ENCODE measurements at places on chromosomes 3 and 15.

DNA sequence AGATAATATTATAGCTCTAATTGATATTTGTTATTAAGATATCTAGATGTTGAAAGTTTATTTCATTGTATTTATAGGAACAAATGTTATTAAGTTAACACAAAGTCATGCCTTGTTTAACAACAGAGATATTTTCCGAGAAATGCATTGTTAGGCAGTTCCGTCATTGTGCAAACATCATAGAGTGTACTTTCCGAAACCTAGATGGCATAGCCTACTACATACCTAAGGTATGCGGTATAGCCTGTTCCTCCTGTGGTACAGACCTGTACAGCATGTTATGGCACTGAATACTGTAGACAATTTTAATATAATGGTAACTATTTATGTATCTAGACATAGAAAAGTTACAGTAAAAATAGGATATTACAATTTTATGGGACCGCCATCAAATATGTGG, 114.3 kb downstream of the NAALADL2 start:
- no peak for DNase-seq

DNA sequence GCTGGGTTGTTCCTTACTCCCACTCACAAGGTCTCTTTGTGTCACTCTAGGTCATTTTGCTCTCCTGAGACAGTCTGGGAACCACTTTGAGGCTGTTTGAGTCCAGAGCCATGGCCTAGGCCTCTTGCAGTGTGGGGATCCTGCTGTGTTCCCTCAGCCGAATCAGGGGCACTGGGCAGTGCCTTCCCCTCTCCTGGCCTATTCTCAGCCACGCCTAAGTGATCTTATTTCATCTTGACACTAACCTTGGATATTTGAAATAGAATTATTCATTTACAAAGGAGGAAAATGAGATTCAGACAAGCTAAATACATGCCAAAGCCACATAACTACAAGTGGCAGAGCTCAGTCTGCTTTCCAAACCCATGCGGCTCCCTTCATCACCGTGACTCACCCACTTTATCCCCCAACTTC, 557.2 kb upstream of the TBL1XR1 start:
- no peak for DNase-seq

DNA sequence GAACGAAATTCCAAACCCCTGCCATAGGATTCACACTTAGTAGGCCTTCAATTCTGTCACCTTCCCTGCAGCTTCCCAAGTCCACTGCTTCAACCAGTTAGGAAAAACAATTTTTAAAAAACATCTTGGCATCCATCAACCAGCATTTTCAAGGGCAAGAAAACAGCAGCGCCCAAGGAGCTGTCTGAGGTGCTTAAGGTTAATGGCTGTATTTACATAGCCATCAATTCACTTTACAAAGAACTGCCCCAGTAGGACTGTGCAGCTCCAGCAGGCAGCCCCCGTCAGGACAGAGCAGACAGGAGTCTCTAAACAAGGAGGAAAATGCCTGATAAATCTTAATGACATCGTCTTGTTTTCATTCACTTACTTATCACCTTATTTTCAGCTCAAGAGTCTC, 13.3 kb downstream of the TAFA4 start:
- no peak for DNase-seq

DNA sequence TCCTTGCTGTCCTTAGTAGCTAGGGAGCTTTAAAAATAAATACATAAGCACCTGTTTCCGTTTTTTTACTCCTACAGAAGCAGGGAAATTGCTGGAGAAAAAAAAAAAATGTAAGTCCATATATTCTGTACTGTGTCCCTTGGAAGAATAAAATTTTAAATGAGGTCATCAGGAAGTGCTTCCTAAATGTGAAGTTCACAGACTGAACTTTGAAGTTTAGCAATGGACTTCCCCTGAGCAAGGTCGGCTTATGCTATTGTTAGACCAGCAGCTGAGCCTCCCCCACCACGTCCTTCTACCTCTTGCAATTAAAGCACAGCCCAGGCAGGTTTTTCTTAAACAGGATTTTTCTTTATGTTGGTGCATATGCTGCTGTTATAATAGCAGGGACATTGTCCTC, 26.3 kb downstream of the LIPC start:
- no peak for DNase-seq

DNA sequence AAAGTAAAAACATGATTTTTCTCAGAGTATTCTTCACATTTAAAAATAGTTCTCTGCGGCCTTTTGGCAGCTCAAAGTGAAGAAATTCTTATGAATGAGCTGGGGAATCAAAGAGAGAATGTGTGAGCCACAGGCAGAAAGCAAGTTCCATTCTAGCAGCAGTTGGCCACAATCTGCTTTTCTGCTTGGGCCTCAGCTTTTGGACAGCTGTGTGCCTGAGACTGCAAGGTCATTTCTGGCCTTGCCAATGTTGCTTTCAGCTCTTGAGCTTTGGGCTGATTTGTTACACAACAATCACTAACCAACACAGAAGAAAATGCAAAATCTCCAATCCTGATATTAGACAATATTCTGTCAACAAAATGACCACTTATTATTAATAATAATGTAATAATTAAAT, 14.4 kb upstream of the TM4SF4 start:
- no peak for DNase-seq

DNA sequence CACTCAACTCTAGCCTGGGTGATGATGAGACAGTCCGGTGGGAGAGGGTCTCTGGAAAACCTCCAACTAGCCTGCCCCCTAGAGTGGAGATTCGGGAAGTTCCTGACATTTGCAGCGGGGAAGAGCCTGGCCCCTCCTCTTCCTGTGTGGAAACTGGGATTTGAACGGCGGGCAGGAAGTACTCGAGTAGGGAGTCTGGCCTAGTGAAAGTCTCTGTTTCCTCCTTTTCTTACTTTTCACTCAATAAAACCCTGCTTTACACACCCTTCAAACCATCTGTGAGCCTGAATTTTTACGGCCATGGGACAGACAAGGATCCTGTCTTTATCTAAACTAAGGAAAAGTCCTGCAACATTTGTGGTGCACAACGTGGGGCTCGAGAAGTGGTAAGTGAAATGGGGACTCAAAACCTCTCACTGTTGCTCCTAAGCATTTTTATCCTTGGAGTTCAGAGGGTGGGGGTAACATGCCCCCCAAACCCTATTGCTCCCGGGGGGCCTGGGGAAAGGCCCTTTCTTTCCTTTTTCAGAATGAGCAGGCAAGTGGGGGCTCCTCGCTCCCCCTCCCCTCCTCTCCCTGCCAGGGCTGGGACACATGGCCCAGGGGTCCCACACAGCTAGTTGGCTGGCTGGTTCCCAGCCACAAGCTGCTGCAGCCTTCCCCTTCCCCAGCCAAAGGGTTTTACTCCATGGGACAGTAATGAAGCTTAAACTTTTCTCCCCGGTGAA, 224.7 kb upstream of the GBE1 start:
- no peak for DNase-seq

- DNase-seq = no peak
Observed at GRCh38 chr15:84905016-84905916, 20.8 kb downstream of the SLC28A1 start.

- no peak for DNase-seq
Observed at GRCh38 chr3:50267280-50267913, 1.6 kb upstream of the SEMA3B start.

DNA sequence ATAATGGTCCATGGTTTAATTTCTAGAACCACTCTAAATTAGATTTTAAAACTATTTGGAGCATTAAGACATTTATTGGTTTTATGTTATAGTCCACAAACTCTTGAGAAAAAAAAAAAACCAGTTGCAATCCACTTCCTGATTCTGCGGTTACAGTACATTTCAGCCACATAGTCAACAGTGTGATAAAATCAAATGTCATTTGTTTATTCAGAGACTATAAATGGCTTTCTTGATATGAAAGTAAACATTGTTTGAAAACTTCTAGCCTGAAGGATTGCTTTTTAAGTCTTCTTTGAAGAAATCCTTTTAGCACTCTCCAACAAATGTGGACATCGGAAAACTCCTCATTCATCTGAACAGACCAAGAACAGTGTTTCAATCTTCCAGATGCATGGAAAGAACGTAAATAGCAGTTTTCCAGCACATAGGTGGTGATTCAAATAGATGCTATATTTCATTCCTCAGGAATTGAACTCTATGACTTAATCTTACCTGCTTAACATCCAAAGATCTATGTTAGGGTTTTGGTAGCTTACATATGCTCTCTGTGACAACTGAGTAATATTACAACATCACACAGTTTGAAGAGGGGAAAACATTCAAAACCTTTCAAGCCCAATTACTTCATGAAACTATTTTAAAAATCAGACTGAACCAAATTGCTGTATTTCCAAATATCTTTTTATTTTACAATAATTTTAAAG, 87.8 kb upstream of the UBE2E2 start:
- no peak for DNase-seq

- no peak for DNase-seq
Observed at GRCh38 chr3:133096900-133097613, 58.9 kb downstream of the TMEM108 start.

DNA sequence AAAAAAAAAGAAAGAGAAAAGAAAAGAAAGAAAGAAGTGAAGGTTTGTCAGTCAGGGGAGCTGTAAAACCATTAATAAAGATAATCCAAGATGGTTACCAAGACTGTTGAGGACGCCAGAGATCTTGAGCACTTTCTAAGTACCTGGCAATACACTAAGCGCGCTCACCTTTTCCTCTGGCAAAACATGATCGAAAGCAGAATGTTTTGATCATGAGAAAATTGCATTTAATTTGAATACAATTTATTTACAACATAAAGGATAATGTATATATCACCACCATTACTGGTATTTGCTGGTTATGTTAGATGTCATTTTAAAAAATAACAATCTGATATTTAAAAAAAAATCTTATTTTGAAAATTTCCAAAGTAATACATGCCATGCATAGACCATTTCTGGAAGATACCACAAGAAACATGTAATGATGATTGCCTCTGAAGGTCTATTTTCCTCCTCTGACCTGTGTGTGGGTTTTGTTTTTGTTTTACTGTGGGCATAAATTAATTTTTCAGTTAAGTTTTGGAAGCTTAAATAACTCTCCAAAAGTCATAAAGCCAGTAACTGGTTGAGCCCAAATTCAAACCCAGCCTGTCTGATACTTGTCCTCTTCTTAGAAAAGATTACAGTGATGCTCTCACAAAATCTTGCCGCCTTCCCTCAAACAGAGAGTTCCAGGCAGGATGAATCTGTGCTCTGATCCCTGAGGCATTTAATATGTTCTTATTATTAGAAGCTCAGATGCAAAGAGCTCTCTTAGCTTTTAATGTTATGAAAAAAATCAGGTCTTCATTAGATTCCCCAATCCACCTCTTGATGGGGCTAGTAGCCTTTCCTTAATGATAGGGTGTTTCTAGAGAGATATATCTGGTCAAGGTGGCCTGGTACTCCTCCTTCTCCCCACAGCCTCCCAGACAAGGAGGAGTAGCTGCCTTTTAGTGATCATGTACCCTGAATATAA, 2.0 kb downstream of the B2M start:
- no peak for DNase-seq

DNA sequence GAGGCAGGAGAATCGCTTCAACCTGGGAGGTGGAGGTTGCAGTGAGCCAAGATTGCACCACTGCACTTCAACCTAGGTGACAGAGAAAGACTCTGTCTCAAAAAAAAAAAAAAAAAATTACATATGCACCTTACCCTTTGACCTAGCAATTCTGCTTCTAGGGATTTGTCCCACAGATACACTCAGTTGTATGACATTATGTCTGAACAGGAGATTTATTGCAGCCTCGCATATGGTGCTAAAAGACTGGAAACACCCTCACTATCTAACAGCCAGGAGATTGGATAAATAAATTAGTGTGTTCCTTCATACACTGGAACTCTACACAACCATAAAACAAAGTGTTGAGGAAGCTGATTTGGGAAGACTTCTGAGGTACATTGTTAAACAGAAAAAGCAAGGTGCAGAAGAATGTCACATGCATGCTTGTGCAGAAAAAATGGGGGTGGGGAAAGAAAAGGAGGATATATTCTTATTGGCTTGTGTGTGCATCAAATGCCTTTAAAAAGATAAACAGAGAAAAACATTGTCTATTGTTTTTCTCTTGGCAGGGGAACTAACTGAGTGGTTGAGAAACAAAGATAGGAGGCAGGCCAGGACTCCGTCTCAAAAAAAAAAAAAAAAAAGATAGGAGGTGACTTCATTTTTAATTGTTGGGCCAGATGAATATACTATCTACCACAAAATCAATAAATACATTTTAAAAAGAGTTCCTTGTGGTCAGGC, 30.9 kb downstream of the PPCDC start:
- no peak for DNase-seq

- DNase-seq = no peak
Observed at GRCh38 chr15:26721232-26721967, 51.5 kb downstream of the GABRB3 start.

GRCh38 chr3:56762718-56763117, 39.0 kb downstream of the ARHGEF3 start:
- DNase-seq = no peak

DNA sequence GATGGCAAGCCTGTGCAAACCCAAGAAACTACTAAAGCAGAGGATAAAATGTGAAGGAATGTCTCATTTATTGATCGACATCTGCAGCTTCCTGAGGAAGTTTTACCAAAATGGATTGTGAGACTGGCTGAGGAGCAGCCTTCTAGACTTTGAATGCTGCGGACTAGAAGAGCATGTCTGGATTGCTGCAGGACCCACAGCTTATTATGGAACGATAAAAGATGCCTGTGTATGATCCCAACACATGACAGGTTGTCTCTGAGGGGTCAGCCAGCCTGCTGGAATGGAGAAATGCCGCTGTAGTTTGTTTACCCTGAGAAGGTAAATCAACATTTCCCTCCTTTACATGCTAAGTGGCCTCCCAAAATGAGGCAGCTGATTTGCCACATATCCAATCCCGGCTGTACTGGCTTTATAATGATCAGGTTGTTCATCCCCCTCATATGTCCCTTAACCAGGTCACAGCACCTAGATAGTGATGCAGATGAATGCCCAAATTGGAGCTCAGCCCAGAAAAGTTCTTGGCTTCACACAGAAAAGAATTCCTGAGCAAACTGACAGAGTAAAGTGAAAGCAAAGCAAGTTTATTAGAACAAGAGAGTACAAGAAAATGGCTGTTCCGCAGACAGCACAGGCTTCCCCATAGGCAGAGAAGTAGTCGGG, 63.9 kb downstream of the IL12A start:
- DNase-seq = no peak

DNA sequence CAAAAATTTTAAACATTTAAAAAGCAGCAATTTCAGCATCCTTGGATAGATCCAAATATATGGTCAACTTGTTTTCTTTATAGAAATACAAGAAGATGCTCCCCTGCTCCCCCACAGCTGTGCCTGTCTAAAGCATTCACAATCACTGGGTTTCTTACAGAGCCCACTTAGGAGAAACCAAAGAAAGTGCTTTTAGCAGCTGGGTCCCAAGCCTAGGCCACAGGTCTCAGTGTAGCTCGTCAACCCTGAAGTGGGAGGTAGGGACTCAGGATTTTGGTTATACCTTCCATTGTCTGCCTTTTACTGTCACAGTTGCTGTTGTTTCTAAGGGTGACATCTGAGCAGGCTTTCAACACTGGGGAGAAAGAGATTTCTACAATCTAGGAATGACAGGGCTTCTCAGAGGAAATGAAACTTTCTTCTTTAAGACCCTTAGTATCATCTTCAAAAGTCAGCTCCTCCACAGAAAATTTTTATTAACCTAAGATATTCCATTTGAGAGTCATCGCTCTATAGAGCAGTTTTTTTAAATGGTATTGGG, 199.3 kb upstream of the CMC1 start:
- DNase-seq = no peak

- DNase-seq = no peak
Observed at GRCh38 chr15:92146511-92147150, 247.1 kb upstream of the ST8SIA2 start.

GRCh38 chr3:101687142-101687931, 819 bp upstream of the RPL24 start:
- DNase-seq = no peak

- DNase-seq = peak; percentile 73
Observed at GRCh38 chr15:38652998-38653397, 88.4 kb upstream of the RASGRP1 start.

- no peak for DNase-seq
Observed at GRCh38 chr15:81511138-81511537, 137.1 kb upstream of the TMC3 start.
